ENCODE measurements at places on chromosomes 11 and 22.

DNA sequence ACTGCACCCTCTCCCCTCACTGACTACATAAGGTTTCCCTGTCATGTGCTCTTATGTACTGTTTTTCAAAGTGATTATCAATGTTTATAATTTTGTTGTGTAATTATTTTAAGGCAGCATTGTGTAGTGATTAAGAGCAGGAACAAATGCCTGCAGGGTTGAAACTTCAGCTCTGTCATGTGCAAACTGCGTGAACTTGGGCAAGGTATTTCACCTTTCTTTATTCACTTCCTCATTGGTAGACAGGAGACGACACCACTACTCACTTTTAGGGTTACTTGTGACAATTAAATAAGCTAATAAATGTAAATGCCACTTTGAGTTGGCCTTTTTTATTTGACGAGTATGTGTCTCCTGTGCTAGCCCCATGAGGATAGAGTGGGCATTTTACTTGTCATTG lies 86.5 kb upstream of the E2F8 start:
- DNase-seq: no peak

GRCh38 chr11:69644071-69644961 lies 3.4 kb downstream of the CCND1 start:
- no peak for DNase-seq

DNA sequence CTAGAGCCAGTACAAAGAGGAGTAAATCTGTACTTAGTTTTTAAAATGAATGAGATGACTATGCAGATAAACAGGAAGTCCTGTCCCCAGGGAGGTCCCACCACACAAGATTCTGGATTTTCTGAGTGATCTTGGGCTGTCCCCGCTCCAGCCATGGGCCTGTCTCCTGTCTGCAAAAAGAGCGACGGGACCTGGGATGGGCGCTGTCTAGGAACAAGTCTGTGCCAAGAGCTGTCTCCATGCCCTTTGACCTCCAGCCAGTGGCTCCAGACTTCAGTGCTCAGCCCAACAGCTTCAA lies 6.0 kb downstream of the CSNK1E start:
- DNase-seq: no peak

DNA sequence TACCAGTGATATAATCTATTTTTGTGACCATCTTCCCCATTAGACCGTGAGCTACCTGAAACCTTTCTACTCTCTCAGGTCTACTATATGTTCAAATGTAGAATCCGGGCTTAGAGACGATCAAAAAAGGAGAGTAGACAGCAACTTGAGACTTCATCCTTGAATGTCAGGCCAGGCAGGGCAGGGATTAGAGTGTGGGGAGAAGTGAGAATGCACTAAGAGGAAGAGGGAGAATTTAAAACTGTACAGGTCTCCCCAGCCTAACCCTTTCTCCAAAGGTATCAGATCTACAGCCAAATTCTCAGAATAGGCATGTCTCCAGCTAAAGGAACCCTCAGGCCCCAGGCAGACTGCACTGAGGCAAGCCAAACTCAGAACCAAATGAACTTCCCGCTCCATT lies 935 bp downstream of the LAMTOR1 start:
- DNase-seq: no peak

GRCh38 chr11:94183886-94184264 lies 55.2 kb downstream of the PANX1 start:
- DNase-seq: no peak

DNA sequence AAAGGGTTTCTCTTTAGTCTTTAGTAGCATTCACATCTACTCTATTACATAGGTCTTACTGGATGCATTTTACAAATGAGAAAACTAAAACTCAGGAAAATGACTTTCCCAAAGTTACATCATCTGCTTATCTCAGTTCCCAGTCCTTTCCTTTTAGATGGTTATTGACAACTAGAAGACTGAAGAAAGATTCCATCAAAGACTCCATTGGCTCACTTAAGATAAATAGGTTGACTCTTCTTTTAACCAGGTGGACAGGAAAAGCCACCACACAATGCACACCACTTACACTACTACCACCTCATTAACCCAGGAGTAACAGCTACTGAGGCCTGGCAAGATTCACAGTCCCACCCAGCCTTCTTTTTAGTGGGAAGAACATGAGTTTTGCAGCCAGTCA lies 123.6 kb downstream of the TRIM44 start:
- DNase-seq: no peak

GRCh38 chr22:19455585-19456370 lies 8.3 kb upstream of the C22orf39 start:
- no peak for DNase-seq

GRCh38 chr11:73152086-73152853 lies 10.2 kb upstream of the FCHSD2 start:
- DNase-seq: no peak

DNA sequence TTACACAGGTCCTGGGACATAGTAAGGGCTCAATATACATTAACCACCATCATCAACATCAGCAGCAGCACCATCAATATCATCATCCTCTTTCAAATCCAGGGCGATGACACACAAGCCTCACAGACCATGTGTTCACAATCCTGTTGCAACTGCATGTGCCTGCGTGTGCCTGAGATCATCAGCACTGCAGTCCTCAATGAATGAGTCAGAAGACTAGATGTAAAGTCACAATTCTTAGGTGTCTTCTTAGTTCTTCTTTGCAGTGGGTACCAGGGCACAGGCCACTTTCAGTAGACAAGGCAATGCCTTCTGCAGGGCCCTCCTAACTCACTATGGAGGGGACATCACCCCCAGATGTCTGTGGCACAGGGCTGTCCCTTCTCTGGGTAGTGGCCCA lies 111.1 kb downstream of the MYO18B start:
- DNase-seq: no peak

- DNase-seq: no peak
These were observed 27.4 kb upstream of the GRIA4 start for GRCh38 chr11:105582497-105582896.

- no peak for DNase-seq
These were observed 2.0 kb upstream of the ROBO3 start for GRCh38 chr11:124863137-124863825.

- DNase-seq: no peak
These were observed 62.8 kb downstream of the DDX10 start for GRCh38 chr11:108727665-108728064.

DNA sequence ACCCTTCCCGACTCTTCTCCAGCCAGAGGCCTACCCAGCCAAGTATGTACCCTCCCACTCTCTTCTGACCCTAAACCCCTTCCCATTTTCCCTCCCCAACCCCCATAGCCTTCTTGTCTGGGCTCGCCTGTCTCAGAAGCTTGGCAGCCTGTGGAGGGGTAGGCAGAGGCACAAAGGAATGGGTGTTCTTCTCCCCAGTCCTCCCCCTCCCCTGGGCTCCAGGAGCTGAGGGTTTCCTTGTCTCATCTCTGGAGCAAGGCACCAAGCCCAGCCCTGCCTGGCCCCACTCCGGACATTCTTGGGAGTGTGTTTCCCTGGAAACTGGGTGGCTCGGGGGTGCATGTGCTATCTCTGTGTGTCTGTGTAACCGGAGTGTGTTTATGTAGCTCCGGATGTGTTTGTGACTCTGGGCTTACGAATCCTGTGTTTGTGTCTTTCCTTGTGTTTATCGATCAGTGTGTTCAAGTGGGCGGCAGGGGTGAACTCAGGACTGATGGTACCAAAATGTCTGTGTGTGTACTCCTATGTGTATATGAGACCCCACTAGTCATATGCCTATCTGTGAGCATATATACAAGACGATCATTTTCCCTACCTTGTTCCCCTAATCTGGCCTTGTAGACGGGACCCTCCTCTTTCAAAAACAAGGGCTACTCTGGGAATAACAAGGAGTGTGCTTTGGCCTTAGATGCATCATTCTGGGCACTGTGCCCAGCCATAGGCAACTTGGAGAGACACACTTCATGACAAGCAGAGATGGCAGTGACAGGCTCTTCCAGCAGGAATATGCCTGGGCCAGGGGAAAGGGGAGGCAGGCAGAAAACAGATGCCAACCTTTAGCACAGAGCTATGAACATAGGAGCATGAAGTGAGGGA lies 10.9 kb downstream of the PHLDB1 start:
- no peak for DNase-seq

- DNase-seq: no peak
These were observed 26.1 kb upstream of the MUC5B start for GRCh38 chr11:1196516-1197391.
